ENCODE measurements at places on chromosomes 12 and 14.

DNA sequence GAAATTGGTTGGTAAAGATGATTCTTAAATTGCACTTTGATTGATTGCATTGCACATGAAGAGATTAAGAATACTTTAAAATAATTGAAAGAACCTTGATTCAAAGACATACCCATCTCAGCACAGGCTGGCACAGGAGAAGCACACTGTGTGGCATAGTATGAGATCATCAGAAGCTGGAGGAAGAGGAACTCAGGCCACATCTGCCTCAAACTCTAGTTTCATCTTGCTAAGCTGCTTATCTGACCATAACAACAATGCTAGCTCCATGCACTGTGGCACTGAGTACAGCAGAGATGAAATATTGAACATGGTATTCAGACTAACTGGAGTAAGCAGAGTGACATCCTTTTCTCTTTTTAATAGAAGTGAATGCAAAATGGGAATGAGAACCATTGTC lies 99.1 kb downstream of the TBC1D30 start:
- DNase-seq: no peak

- no peak for DNase-seq
These were observed 179.6 kb upstream of the MYL2 start for GRCh38 chr12:111100003-111100402.

GRCh38 chr14:61398221-61398620 lies 76.8 kb downstream of the PRKCH start:
- DNase-seq: no peak

DNA sequence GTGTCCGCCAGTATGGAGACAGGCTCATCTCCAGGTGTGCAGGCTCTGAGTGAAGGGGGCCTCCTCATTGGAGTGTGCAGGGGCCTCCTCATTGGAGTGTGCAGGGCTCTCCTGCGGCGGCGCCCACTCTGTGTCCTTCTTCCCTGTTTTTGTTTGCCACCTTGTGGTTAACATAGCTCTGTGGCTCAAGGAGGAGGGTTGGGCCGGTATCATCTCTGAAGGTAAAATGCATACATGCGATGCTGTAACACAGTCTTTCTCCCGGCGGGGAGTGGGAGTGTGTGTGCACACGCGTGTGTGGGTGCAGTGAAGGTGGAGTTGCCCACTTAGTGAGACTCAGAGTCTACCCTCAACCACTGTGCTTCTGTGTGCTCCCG lies 429.4 kb downstream of the ZFP36L1 start:
- DNase-seq: no peak

- no peak for DNase-seq
These were observed 111.1 kb downstream of the DIP2B start for GRCh38 chr12:50615907-50616296.

GRCh38 chr12:75783093-75783877 lies 248.3 kb downstream of the PHLDA1 start:
- DNase-seq: no peak

GRCh38 chr14:101257551-101257950 lies 303.7 kb upstream of the DIO3 start:
- DNase-seq: no peak

GRCh38 chr12:115362339-115362976 lies 678.5 kb upstream of the TBX3 start:
- DNase-seq: no peak

GRCh38 chr12:102570256-102570655 lies 89.9 kb upstream of the IGF1 start:
- DNase-seq: no peak

- no peak for DNase-seq
These were observed 100.2 kb downstream of the EPS8 start for GRCh38 chr12:15688838-15689625.

DNA sequence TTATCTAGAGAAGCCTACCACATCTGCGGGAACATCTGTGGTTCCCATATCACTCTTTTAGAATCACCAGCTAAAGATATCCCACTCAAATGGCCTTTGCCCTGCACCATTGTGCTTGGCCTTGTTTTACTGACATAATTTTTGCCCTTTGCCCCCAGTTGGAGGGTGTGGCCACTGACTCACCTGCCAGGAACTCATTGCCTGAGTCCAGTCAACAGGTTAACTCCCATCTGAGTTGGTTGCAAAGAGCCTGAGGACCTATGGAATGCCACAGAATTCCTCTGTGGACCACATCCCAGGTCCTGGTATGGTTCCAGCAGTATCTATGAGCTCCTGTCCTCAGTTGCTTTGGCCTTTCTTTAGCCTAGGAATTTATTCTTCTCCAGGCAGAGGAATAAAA lies 55.7 kb upstream of the PTGR2 start:
- DNase-seq: no peak

DNA sequence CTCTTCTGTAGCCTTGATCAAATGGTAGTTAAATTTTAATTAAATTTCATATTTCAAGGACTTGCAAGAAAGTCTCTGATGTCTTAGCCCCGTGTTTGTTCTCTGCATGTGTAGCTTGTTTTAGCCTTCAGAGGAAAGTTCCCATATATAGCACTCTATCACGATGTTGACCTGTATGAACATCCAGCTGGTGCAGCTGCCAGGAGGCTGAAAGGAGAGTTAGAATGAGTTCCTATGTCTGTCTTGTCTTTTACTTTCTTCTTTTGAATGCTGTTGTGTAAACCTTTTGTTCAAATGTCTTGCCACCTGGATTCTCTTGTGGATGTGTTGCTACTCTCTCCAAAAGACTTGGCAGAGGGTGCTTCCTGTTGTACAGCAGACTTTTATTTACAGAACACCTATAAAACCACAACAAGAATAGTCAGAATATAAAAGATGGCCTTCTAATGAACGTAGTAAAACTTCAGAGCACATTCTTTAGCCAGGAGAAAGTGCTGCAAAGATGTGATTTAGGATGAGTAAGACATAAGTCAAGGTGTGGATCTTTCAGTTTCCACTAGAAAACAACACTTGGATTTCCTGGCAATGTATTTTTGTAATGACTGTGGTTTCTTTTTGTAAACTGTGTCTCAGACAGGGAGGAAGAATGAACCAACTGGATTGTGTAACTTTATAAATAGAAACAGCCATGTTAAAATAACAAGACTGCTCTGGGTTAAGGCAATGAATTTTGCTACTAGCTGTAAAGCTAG lies 17.2 kb downstream of the NAV3 start:
- DNase-seq: no peak

DNA sequence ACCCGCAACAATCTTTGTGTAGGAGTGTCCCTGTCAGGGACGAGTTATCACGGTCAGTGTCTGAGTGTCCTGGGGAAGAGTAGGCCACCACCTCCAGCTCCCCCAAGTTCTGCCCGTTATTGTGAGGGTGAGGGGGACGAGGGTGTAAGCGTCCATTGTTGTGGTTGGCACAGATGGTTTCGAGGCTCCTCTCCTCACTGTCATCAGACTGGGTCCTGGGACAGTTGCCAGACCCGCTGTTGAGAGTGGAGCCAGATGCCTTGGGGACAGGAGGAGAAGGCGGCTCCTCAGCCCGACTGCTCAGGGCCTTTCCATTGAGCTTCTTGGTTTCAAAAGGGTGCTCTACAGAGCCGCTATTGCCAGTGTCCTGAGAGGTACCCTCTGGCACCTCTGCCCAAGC lies 74.9 kb upstream of the ACTN1 start:
- no peak for DNase-seq

DNA sequence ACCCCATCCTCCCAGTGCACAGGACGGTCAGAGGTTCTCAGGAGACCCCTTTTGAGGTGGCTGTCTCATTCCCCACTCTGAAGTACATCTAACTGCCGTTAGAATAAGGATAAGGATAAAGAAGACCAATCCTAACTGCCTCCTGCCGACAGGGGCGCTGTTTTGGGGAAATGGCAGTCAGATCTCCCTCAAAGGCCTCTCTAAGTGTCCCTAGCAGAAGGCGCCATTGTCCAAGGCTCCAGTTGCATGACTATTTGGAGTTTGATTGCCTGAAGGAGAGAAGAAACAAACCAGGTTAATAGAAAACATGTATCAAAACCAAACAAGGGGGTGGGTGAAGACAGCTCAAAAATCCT lies 29.1 kb upstream of the KLRB1 start:
- no peak for DNase-seq

DNA sequence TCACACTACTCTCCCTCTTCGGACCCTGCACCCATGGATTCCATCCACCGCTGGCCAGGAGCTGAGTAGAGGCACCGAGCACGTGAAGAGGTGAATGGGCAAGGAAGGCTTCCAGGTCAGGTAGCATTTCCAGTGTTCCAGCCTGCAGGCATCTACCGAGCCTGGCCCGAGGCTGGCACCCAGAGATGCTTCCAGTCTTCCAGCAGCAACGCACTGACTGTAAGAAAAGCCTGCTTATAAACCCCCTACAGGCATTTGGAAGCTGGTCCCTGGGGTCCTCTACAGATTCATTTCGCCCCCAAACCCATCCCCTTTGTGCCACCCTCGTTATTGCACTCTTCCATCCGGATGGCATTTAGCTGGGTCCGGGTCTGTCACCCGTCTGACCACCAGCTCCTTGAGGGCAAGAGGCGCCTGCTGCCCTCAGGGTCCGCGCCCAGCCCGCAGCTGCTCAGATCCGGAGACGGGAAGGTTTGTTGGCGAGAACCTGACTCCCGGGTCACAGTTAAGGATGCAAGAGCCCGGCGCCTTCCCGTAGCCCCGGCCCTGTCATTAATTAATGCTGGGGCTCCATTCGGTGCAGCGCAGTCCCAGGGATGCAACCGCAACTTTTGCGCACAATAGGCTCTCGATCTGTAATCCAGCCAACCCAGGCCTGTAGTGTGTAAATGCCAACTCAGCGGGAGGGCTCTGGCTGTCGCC lies 614 bp upstream of the MARK3 start:
- DNase-seq: no peak

DNA sequence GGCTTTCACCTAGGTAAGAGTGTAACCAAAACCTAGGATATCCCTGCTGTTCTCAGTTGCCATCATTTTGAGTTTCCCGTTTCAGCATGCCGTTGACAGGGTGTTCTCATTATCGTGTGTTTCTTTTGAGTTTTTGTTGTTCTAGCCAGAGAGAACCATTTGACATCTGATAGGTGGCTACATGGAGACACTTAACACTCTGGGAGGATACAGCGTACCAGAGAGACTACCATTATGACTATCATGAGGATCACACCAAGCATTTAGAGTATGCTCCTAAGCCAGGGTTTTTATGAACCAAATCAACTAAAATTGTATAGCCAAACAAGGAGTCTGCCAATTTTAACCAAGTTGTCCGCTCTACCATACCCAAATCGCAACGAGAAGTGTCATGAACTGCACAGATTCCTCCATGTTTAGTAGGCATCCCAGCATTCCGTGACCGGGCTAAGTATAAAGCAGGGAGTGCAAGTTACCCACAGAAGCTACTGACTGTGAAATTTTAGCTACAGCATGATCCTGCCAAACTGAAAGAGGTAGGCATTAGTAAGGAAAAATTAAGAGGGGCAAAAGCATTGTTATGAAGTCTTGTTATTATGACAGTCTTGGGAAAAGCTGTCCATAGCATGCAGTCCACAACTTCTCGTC lies 48.8 kb downstream of the MARK3 start:
- no peak for DNase-seq

- DNase-seq: peak; percentile 84
These were observed 494 bp downstream of the GCH1 start for GRCh38 chr14:54902143-54902520.

GRCh38 chr12:6363330-6364043 lies 11.9 kb downstream of the SCNN1A start:
- DNase-seq: peak; percentile 73

DNA sequence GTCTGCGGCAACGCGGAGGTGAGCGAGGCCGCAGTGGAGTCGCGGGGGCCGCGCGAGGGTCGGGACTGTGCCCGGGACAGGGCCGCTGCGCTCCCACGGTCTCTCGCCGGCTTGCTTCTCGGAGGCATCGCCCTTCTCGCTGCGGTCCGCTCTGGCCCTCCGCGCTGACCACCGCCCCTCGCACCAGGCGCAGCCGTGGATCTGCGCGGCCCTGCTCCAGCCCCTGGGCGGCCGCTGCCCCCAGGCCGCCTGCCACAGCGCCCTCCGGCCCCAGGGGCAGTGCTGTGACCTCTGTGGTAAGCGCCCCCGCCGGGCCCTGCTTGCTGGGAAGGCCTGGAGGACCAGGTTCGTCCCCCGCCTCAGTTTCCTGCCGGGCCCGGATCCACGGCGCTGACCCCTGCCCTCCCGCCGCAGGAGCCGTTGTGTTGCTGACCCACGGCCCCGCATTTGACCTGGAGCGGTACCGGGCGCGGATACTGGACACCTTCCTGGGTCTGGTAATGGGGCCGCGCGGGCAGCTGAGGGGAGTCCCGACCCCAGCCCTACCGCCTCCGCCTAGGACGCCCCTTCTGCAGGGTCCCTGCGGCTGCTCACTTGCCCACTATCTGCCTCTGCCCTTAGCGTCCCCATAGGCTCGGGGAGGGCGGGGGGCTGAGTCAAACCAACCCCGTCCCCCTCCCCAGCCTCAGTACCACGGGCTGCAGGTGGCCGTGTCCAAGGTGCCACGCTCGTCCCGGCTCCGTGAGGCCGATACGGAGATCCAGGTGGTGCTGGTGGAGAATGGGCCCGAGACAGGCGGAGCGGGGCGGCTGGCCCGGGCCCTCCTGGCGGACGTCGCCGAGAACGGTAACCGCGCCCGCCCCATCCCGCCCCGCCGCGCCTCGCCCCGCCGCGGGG lies 7.0 kb downstream of the AMN start:
- DNase-seq: no peak

DNA sequence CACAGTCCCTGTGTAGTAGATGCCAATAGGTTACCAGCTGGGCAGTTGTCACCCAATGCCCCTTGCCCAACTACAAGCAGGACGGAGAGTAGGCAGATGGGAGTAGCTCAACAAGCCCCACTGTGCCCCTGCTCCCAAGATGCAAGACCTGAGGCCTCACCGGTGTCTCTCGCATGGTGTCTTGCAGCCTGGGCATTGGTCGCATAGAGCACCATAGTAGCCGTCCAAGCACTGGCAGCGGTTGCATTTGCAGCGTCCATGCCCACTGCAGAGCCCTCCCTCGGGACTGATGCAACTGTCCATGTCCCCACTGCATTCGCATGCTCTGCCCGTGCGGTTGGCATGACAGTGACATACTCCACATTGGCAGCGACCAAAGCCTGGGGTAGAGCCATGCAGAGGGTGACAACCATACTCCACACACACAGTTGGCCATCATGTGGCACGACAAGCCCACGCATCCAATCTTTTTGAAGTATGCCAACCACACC lies 11.9 kb upstream of the CSAD start:
- DNase-seq: no peak

DNA sequence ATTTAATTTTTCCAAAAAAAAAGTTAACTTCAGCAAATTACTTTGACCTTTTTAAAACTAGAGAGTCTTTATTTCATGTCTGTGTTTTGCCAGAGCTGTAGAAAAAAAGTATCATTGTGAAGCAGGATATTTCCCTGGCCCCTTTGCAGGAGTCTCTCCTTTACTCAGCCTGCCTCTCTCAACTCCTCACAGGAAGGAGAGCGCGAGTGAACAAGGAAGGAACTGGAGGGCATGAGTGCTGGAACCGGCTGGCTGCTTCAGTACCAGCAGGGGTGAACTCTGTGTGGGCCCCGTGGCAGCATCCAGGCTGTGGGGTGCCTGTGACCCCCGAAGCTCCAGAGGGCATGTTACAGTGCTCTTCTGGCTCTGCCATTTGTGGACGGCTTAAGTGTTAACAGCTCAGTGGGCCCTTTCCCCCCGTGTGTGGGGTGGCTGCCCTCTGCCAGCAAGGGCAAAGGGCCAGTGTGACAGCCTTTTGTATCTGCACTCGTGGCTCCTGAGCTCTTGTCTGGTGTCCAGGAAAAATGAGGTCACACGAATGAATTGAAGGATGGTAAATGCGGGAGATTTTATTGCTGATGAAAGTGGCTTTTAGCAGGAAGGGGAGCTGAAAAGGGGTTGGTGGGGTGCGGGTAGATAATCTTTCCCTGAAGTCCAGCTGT lies 76.6 kb upstream of the KCNH3 start:
- DNase-seq: no peak

Measured in CD4-positive, alpha-beta T cell treated with Interleukin-21 for 1 hour (primary cell).